Stimulated activated naive CD4-positive, alpha-beta T cell (primary cell): ENCODE measurements at places on chromosomes 5 and 9.

DNA sequence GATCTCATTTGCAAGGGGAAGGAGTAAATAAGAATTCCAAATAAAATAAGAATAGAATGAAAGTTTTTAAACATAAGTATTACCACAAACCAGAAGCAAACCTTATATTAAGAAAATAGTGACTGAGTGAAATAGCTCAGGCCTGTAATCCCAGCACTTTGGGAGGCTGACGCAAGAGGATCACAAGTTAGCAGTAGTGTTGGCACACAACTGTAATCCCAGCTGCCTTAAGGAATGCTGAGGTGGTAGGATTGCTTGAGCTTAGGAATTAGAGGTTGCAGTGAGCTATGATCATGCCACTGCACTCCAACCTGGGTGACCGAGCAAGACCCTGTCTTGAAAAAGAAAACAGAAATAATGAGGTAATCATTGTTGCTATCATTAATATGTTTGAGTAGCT is 47.0 kb downstream of the APC start:
- no peak for DNase-seq

GRCh38 chr5:174303437-174304045 is 258.0 kb downstream of the NSG2 start:
- DNase-seq: no peak

GRCh38 chr9:127502706-127503378 is 51.5 kb downstream of the LRSAM1 start:
- no peak for DNase-seq

DNA sequence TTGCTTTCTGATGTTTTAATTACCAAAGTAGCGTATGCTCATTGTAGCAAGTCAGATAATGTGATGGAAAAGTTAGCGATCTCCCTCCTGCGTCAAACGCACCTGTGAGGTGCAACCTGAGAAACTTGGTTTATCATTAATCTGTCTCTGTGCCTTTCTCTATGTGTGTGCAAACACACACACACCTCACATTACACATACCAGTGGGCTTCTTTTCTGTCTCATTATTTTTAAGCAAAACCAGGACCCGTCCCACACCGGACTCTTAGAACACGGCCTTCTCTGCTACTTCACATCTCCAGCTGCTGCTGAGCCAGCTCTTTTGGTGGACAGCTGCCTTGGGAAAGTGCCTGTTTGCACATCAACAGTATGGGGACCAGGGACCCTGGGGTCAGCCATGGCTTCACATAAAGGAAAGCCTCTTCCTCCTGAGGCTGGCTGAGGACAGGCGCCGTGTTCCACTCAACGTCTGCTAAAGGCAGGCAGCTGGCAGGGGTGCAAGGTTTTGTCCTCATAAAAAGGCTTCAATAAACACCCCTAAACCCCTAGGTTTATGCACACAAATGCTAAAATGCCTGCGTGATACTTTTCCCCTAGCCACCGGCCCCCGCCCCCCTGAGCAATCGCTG is 44.2 kb downstream of the MRPL36 start:
- no peak for DNase-seq

GRCh38 chr5:168706655-168707069 is 127.5 kb upstream of the PANK3 start:
- no peak for DNase-seq

- no peak for DNase-seq
Measured at GRCh38 chr5:121138495-121138907, 674.4 kb downstream of the PRR16 start.

DNA sequence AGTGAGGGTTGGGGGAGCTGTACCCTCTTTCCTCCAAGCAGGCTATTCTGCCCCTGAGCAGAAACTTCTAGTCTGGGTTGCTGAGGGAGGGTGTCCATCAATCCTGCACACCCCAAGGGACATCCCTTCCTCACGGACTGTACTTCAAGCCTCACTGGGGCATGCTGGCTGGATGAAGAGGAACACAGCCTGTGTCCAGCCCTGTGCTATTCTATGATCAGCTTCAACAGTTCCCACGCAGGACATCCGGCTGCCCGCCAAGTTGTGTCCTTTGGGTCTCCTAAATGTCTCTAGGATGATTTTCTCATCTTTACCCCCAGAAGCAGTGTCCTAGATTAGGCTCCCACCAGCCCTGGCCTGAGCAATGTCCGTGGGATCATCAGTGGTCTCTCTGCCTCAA is 68.1 kb downstream of the CRB2 start:
- DNase-seq: no peak

DNA sequence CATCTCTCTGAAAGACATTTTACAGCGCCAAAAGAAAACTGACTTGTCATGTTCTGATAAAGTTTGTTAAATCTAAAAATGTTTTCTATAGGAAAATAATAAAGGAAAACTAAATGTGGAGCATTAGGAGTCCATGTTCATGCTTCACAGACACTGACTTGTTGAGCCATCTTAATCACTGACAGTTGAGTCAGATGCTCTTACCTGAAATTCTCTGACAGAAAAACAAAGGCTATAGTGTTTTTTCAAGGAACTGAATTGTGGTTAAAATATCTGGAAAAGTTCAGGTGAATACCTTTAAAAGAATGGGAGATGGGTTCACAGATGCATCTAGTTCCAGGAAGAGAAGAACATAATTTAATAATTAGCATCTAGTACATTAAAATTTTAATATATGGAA is 113.5 kb upstream of the SLC12A2 start:
- DNase-seq: no peak

DNA sequence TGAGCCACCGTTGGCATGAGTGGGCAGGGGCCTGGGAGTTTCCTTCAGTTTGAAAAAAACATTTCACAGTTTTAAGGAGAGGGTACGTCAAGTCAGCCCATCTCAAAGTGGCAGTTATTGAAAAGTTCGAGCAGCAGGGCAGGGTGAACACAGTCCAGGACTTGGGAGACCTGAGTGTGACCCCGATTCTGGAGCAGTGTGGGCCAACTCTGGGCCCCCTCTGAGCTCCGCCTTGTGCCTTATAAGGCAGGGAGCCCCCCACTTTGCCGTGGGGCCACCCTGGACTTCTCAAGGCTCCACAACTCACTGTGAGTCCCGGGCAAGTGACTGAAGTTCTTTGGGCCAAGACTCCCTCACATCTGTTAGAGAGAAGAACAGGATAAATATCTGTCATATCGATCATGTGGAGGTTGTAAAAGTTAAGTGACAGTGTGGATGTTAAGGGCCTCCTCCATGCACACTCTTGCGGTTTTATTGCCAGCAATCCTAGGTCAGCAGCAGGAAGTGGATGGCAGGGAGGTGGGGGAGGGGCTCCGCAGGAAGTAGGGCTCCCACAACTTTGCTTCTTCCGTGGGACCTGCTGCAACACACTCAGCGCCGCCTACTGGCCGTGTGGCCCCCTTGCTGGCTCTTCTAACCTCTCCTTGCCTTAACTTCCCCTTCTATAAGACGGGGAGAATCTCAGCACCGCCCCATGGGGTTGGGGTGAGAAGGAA is 38.4 kb downstream of the HRH2 start:
- DNase-seq: peak; percentile 51

DNA sequence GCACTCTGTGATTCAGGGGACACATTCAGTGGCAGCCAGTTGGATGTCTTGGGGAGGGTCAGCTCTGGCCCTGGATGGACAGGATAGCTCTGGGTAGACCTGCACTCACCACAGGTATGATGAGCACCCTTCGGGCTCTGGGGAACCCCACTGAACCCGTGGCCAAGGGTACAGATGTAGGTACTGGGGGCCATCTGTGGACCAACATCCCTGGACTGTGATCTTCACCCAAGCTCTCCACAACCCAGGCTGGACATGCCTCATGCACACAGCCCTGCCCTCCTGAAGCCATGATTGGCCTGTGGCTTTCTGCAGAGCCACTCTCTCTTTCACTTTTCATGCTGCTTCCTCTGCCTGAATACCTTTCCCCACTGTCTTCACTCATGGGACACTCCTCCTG is 15.6 kb upstream of the ACSL6 start:
- no peak for DNase-seq

DNA sequence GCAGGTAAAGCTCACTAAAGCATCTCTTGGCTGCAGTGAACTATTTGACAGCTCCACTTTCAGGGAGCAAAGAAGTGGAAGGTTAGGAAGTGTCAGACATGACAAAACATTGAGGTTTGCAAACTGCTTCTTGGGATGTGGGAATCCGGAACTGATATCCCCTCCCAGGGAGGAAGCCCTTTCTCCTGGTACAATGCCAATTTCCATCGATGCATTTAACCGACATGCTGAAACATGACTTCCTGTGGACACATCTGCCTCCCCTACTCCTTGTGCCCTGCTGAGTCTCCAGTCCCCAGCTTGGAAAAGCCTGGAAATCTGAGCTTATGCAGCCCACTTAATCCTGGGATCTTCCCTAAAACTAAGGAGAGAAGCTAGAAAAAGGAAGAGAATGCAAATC is 323.1 kb upstream of the DAP start:
- no peak for DNase-seq

DNA sequence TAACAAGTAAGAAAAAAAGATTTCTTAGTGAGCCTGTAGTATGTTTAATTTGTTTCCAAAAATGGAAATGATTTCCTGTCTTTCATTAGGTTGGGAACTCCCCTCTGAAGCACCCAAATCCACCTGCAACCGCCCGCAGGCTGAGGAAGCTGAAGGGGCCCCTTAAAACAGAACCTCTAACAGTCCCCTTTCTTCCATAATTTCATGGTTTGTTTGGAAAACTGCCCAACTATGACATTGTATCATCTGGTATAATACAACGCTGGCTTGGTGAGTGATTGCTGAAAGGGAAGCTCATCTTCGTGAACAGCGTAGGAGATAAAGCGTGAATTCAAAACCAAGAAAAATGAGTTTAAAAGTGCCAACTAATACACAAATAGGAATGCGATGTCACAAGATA is 215.5 kb downstream of the FSTL4 start:
- DNase-seq: no peak
